Fibroblast of lung (primary cell): ENCODE measurements at places on chromosomes 11 and 22.
A peak's percentile ranks its signal among the peaks of the same experiment; 100 is the strongest.

DNA sequence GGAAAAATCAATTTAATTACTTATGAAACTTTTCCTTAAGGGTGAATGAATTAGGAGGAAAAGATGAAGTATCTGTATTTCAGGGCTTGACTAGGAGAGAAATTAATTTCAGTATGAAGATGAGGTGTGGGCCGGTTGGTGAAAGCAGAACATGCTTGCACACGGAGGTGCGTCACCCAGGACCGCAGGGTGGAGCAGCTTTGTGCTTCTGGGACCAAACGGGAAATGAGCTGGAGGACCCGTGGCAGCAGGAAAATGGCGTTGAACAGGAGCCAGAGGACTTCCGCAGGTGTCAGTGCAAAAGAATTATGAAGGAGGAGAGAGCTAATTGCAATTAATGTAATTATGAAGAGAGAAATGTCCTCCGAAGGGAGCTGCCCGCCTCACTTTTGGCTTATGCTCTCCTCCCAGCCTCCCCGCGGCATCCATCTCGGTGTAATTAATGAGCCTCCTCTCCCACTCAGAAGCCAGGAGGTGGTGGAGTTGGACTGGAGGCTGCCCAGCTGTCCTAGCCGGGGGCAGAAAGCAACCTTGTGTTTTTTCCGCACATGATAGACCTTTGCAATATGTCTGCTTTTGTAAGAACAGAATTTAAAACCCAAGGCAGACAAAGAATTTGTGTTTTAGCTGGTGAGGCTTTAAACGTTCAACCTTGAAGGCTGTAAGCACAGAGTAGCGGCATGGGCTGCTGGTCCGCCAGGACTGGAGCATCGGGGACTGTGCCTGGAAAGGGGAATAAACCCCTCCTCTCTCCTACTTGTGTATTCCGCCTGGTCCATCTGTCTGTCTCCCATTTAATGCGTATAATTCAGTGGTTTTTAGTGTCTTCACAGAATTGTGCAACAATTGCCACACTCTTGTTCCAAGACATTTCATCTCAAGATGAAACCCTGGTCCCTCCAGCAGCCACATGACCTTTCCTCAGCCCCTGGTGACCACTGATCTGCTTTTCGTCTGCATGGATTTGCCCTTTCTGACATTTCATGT, 180.6 kb downstream of the TBC1D22A start:
- no peak for DNase-seq

GRCh38 chr11:117877120-117877784, 794 bp upstream of the FXYD6 start:
- DNase-seq: no peak

DNA sequence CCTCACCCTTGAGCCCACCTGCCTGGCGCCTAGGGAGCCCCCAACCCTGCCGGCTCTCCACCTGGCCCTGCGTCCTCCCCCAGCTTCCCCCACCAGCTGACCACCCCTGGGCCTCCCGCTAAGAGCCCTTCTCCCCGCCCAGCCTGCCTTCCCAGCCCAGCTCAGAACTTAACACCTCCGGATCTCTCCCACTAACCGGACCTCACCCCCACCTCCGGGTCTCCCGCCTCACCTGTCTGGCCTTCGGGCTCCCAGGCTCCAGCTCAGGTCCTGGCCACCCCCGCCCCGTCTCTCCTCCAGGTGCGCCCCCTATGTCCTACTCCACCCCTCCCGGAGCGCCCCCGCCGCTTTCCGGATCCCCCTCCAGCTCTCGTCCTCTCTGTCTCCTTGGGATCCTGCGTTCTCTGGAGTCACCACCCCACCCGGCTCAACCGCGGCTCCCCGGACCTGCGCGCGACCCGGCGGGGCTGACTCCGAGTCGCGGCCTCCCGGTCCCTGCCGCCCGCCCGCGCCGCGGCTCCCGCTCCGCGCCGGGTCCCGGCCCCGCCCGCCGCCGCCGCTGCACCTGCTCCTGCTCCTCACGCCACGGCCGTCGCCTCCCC, at the start of gene KCNJ11:
Gene KCNJ11 (minus strand): TSS at position 51 of the 602 bp plus-strand sequence. CDS start 568 bp downstream, outside the sequence.
- no peak for DNase-seq

- DNase-seq: peak; percentile 37
Observed at GRCh38 chr22:47515384-47516125, 753.1 kb downstream of the TBC1D22A start.

GRCh38 chr11:102489186-102490145, 36.9 kb upstream of the TMEM123 start:
- DNase-seq: no peak

DNA sequence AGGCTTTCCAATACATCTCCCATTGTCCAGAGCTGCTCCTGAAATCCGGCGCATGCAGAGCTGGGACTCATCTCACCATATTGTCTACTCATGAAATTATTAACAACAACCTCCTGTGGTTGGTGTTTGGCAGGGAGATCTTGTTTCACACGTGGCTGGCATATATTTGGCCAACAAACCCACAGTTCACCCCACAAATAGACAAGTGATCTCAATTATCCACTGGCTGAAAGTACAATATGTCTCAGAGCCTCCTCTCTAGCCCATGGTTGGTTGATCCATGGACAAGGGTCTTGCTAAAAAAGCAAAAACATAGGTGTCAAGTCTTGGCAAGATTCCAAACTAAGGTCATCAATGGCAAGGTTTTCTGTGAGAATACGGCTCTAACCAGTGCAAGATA, 386.9 kb downstream of the ETS1 start:
- no peak for DNase-seq

DNA sequence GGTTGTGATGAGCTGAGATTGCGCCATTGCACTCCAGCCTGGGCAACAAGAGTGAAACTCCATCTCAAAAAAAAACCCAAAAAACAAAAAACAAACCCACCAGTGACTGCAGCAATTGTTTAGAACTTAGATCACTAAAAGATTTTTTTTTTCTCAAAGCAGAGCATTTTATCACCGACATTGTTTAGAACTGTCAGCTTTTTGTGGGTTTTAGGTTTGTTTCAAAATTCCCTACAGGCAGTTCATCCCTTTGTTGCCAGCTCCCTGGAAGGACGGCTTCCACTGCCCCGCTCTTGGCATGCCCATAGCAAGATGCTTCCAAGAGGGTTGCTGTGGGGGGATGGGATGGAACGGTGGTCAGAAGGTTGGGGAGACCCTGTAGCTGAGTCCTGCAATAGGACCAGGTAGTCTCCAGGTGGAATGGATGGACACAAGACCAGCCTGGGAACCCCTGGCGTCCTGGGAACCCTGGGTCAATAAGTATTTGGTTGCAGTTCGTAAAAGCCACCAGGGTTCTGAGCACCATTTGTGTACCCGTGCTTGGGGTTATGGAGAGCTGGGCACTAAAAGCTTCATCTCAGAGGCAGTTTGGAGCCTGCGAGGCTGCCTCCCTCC, 46.7 kb downstream of the TSPAN18 start:
- DNase-seq: peak; percentile 41
